ENCODE measurements at places on chromosomes 5 and 9.

DNA sequence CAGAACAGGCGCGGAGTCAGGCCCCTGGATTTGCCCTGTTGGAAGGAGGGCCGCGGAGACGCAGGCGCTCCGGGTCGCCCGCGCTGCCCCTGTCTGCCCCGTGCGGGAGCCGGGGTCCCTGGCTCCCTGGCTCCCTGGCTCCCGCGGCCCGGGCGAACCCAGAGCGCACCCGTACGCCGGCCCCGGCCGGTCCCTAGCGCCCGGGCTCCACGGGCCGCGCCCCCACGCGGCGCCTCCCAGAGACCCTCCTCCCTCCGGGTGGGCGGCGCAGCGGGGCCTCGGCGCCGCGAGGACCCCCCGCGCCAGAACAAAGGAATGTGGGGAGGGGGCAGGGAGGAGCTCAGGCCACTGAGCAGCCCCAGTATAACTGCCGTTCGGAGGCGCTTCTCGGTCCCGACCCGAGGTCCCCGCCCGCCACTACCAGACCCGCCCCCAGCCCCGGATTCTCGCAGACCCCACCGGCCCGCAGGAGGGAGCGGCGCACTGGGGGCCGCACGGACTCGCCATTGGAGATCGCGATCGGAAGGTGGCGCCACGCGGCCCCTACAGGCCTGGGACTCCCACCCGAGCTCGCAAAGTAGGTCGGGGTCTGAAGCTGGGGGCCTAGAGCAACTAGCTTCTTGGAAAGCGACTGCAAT, 2.4 kb downstream of the NFIL3 start:
- DNase-seq, result no peak

- no peak for DNase-seq
Measured at GRCh38 chr5:33488558-33489355, 48.0 kb downstream of the TARS1 start.

GRCh38 chr9:113775749-113776148, 100.4 kb upstream of the ZNF618 start:
- DNase-seq, result no peak

GRCh38 chr9:101326501-101326900, 58.3 kb downstream of the BAAT start:
- peak; percentile 86 for DNase-seq

GRCh38 chr5:166695326-166695725, 1596.1 kb upstream of the WWC1 start:
- DNase-seq, result no peak

- DNase-seq, result no peak
Measured at GRCh38 chr5:126972062-126972895, 58.1 kb downstream of the MARCHF3 start.
